ENCODE measurements at places on chromosomes 3 and 15.

- DNase-seq: no peak
Measured at GRCh38 chr15:61186905-61187741, 42.0 kb downstream of the RORA start.

DNA sequence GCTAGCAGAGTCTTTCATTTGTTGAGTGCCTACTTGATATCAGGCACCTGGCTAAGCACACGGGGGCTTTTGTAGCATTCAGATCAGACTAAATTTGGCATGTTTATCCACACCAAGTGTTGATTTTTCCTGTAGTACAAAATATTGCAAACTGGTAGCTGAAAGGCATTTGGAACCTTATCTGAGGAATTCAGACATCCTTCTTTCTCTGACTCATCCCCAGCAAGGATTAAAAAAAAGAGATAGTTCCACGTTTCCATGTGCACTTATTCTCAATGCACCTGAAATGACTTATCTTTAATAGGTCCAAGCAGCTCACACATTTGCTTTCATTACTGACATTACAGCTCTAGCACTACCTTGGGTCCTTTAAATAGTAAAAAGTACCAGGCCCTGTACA lies 786.0 kb upstream of the GRM7 start:
- DNase-seq: no peak

DNA sequence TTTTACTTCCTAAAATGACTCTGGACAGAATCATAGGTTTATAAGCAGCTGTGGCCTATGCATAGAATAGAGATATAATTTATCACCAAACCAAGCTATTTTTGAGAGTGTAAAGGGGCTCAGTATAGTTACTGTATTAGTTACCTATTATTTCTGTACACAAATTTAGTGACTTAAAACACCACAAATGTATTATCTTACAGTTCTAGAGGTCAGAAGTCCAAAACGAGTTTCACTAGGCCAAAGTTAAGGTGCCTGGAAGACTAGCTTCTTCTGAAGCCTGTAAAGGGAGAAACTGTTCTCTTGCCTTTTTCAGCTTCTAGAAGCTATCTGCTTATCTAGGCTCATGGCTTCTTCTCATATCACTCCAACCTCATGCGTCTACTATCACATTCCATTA lies 30.1 kb downstream of the CCDC54 start:
- no peak for DNase-seq

- DNase-seq: no peak
Measured at GRCh38 chr3:192844486-192844765, 73.2 kb downstream of the MB21D2 start.

GRCh38 chr3:160224811-160225175 lies 429 bp upstream of the C3orf80 start:
- DNase-seq: no peak

GRCh38 chr15:57640930-57641682 lies 49.4 kb downstream of the MYZAP start:
- no peak for DNase-seq

- no peak for DNase-seq
Measured at GRCh38 chr3:176354843-176355242, 842.4 kb downstream of the TBL1XR1 start.

- no peak for DNase-seq
Measured at GRCh38 chr3:52394751-52395502, 50.0 kb downstream of the SEMA3G start.

GRCh38 chr3:11995120-11995519 lies 9.1 kb upstream of the SYN2 start:
- DNase-seq: no peak

DNA sequence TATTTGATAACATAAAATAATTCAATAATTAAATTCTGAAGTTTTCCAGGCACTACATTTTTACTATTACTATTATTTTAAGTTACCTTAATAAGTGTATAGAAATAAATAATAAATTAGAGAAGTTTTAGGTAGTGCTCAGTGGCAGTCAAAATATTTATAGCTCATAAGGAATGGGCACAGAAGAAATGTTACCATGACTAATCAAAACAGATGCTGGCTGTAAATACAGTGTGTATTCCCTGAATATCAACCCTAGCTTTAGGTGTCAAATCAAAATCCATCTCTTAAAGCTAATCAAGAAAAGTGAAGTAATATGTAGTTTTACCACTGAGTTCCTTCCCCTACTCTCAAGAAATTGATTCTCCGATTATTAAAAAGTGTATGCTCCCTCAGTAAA lies 35.5 kb downstream of the ZBTB20 start:
- no peak for DNase-seq

GRCh38 chr3:59138966-59139365 lies 89.1 kb upstream of the CFAP20DC start:
- DNase-seq: no peak

DNA sequence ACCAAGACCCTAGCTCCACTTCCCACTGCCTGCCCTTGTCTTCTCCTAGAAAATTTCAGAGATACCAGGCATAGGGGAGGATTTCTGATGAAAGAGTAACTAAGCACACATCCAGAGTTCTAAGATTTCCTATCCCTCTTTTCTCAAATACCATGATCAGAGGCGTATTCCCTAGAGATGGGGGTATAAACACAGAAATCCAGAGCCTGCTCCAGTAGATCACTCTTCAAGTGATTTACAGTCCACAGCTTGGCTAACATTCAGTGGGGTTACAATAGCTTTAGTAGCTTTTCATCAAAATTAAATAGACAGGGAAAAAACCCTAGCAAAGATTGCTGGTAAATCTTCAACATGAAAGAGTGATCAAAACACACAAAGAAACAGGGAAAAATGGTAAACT lies 800.7 kb upstream of the GRM7 start:
- no peak for DNase-seq

GRCh38 chr15:27705056-27705455 lies 394.1 kb downstream of the OCA2 start:
- DNase-seq: no peak

DNA sequence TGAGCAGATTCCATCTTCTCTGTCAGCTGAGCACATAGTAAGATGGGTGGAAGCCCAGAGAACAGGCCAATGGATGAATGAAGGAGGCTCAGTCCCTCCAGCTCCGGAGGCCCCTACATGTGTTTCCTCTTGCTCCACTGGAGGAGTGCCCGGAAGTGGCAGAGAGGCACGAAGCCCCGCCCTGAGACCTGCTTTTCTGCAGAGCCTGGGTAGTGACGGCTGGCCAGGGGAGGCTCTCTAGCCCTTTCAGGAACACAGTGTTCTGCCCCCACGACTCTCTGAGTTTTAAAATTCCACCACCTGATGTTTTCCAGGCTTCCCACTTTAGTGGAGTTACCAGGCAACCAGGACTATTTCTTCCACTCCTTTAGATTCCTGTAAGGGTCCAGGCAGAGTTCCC lies 149.4 kb upstream of the SLC6A11 start:
- no peak for DNase-seq

GRCh38 chr15:58678683-58679082 lies 70.8 kb downstream of the ADAM10 start:
- DNase-seq: no peak

DNA sequence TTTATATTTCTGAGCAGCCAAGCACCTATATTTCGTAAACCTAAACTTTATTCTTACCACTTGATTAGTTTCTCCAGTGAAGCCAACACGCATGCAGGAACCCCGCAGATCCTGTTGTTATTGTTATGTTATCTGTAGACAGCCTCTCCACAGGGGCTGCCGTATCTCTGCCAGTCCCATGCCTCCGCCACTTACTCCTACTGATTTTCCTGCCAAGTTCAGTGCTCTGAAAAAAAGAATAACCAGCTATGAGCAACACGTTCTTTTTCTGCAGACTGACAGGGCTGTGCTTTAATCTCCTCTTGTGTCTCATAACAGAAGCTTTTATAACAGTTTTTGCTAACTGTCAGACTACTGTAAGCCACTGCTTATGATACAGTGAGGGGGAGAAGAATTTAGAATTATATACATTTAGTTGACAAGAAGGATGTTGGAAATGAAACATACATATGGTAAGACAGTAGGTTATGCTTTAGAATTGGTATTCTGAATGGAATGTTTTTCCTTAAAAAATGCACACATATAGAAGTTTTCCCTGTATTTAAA lies 347.4 kb downstream of the SI start:
- DNase-seq: no peak

DNA sequence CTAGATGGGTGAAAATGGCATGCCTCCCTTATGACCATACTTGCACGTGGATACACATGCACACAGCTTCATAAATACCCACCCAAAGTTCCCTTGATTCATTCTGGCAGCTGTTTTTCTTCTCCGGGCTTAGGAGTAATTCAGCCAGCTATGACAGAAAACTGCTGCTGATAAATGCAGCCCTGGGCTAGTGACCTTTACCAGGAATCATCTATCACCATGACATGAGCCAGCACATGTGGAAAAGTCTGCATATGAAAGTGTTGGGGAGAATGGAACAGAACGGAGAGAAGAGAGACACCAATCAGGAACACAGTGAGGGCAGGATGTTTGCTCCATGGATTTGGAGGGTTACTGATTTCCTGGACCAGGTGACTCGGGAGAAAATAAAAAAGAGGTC lies 706.3 kb downstream of the PDCD6IP start:
- no peak for DNase-seq

DNA sequence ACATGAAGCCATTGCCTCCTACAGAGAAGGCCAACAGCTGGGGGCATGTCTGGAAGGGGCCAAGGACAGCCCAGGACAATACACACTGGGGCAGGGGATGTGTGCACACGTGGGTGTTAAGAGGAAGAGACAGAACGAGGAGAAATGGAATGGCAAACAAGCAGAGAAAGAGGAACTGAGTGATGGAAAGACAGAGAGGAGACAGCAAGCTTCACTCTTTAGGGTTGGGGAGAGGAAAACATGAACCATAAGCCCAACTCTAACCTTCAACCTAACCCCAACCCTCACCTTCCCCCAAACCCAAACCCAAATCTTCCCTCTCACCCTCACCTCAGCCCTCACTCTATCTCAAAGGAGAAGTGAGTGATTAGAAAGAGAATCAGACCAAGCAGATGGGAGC lies 11.9 kb upstream of the PARL start:
- no peak for DNase-seq

- DNase-seq: peak; percentile 15
Measured at GRCh38 chr3:143078883-143079282, 40.7 kb upstream of the CHST2 start.

DNA sequence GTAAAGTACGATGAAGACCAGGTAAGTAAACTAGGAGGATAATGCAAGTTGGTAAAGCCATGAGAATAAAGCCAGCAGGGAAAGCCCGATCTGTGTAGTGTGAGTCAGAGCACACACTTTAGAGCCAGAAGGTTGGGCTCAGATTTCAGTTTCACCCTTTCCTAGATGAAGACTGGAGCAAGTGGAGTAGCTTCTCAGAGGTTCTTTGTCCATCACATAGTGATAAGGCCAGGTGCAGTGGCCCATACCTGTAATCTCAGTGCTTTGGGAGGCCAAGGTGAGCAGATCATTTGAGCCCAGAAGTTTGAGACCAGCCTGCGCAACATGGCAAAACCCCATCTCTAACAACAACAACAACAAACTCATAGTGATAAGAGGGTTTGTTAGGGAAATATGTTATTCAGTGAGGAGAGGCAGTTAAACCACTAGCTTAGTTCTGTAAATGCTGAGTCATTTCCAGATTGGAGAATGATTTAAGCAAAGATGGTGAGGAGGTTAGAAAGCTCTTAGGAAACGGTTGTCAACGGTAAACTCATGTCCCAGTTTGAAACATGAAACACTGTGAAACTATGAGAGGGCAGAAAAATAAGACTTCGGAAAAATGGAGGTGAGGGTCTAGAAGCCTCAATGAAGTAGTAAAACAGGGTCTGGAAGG lies 39.0 kb downstream of the IL12A start:
- DNase-seq: no peak

DNA sequence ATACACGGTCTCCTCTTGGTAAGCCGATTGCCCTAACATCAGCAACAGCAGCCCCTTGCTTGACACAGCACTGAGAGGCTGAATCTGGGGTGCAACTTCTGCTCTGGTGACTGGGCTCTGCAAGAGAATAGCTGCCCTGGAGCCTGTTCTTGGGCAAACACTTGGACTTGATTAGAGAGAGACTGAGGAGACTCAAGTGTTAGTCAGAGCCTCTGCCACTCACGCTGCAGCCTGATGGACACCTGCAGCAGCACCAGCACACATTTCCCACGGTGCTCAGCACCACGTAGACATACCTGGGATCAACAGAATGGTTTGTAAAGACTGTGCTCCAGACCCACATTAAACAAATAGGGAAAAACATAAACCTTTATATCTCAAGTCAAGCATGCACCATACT lies 35.8 kb upstream of the UMPS start:
- no peak for DNase-seq

DNA sequence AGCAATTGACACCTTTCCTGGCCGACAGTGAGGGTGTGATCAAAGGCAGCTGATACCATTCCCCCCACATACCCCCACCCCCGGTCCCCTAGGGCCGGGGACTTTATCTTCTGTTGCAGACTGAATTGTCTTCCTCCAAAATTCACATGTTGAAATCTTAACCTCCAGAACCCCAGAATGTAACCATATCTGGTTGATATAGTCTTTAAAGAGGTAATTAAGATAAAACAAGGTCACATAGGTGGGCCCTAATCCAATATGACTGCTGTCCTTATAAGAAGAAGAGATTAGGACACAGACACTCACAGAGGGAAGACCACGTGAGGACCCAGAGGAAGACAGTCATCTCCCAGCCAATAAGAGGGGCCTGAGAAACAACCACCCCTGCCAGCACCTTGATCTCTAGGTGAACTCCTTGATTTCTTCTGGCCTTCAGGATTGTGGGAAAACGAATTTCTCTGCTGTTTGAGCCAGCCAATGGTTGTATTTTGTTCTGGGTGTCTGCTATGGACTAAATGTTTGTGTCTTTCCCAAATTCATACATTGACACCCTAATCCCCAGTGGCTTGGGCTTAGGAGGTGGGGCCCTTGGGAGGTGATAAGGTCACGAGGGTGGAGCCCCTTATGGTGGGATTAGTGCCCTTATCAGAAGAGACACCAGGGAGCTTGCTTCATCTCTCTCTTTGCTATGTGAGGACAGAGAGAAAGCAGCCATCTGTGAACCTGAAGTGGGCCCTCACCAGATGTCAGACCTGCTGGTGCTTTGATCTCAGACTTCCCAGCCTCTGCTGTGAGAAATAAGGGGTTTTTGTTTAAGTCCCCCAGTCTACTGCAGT lies 144.0 kb downstream of the CHSY1 start:
- DNase-seq: no peak

GRCh38 chr15:77507143-77507897 lies 86.6 kb downstream of the HMG20A start:
- DNase-seq: no peak

DNA sequence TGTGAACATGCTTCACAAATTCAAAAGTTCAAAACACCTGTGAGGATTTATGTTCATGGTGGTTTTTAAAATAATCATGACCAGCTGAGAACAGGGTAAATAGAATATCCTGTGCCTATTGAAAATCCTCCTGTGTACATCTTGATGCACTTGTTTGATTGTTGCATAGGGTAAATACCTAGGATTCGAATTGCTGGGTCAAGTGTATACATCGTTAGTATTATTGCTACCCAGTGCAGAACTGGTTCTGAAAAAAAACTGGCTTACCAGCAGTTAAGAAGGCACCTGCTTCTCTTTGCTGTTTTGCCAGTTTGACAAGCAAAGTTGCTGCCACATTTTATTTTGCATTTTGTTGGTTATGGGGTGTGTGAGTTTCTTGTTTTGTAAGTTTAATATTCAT lies 272.6 kb downstream of the CLSTN2 start:
- no peak for DNase-seq

- peak; percentile 97 for DNase-seq
Measured at GRCh38 chr3:98971169-98971681, 69.7 kb upstream of the DCBLD2 start.

- DNase-seq: no peak
Measured at GRCh38 chr3:195356151-195357086, 85.5 kb upstream of the XXYLT1 start.

- no peak for DNase-seq
Measured at GRCh38 chr15:39131609-39132008, 449.3 kb upstream of the THBS1 start.

GRCh38 chr3:67781218-67781617 lies 126.8 kb upstream of the SUCLG2 start:
- no peak for DNase-seq

Data from HS-5 (cell line).